ENCODE measurements at places on chromosomes 6 and 20.

DNA sequence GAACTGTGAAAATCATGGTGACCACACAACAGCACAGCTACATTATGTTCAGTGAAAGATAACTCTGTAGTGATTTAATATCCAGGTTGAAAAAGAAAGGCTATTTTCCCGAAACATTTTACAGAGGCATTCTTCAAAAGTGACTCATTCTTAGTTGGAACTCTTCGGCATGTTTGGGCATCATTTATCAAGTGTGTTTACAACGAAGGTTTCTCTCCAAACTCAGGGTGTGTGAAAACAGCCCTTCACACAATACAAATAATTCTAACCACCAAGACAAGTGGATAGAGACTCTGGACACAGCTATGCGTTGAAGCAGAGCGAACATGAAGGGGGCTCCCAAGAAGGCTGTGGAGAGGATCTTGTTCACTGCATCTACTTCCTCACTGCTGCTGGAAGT lies 57.6 kb downstream of the CBLN4 start:
- DNase-seq = no peak

DNA sequence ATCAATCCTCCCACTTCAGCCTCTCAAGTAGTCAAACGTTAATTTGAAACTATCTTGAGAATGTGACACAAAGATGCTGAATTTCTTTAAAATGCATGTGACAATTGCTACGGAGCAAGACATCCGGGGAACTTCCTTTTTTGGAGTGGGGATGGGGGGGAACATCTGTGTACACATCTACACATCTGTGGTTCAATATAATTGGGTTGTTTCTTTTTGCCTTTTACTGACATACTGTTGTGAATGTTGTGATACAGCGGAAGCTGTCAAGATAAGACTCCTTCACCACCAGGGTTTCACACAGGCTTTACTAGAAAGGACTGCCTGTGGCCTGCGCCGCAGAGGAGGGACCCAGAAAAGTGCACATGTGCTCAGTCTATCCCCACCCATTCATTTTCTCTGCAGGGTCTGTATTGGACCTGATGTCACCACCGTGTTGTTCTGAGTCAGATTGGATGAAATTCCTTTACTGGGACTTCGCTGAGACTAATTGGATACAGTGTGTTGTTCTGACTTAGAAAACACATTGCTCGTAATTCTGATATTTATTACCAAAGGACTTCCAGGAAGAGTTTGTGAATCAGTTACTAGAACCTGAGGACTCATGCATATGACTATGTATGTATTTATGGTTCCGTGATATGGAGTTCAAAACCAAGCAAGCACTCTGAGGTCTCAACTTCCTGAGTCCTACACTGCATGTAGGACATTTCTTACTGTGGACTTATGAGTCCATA lies 98.7 kb upstream of the SGK1 start:
- peak; percentile 60 for DNase-seq

- no peak for DNase-seq
These were observed 23.8 kb downstream of the SIM1 start for GRCh38 chr6:100440935-100441334.

DNA sequence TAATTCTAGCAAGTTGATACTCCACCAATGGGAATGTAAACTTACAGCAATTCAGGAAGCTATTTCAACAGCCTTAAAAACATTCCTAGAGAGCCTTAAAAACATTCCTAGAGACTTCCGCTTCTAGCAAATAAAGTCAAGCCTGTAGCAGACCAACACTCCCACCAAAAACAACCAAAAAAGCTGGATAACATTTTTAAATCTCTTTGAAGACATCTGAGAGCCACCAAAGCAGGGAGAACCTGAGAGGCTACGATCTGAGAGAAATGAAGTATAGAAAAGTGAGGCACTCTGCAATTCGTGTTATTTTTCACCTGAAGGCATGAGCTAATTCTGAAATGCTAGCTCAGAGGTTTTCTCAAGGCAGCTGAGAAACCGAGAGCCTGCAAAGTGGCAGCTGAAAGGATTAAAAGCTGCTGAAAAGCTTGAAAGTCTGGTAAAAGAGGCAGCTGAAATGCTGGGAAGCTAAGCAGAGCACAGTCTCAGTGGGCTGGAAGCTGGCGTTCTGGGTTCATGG lies 20.9 kb downstream of the GPR63 start:
- no peak for DNase-seq

GRCh38 chr20:13292201-13292885 lies 71.3 kb downstream of the ISM1 start:
- DNase-seq = no peak

- no peak for DNase-seq
These were observed 78.2 kb downstream of the FRK start for GRCh38 chr6:115982453-115982852.

Data from BJ (cell line).